ENCODE measurements at places on chromosomes 4 and X.

GRCh38 chr4:48258845-48259397 is 10.7 kb downstream of the TEC start:
- peak; percentile 7 for DNase-seq

DNA sequence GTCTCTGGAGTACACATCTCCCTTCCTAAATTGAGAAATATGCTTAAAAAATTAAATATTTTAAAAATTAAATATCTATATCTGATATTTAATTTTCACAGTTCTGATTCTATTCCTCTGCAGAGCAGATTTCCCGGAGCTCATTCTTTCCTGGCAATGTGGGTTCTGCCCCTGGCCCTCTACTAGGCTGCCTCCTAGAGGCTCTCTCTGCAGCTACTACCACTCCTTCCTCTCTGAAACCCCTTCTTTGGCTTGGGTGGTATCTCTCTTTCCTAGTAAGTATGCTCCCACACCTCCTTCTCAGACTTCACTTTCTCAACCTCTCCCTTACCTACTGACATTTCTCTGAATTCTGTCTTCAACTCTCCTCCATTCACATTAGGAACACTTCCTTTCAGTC is 45.3 kb downstream of the RPGR start:
- no peak for DNase-seq

DNA sequence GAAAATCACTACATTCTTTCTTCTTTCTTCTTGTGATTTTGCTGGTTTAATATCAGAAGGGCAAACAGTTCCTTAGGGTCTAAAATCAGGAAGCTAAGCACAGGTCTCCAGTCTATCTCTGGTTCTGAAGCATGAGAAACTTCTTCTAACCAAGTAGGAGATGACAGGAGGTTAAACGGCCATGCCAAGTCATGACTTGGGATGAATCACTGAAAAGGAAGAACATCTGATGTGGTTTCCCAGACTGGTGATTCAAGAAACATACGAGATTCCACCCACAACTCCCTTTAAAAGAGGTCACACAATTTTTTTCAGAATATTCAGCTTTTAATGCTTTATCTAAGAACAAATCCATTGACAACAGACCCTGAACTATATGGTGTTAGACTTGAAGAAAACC is 684.0 kb upstream of the PRKX start:
- DNase-seq, result no peak

- DNase-seq, result no peak
Measured at GRCh38 chr4:137866671-137867070, 334.4 kb upstream of the PCDH18 start.

- no peak for DNase-seq
Measured at GRCh38 chrX:69362354-69362753, 141.8 kb upstream of the NALF2 start.

- DNase-seq, result no peak
Measured at GRCh38 chr4:97396097-97396496, 747.2 kb downstream of the STPG2 start.

- no peak for DNase-seq
Measured at GRCh38 chr4:176400816-176401461, 81.2 kb downstream of the SPCS3 start.

- DNase-seq, result no peak
Measured at GRCh38 chr4:52945326-52945898, 83.3 kb downstream of the RASL11B start.
